ENCODE measurements at places on chromosomes 2 and 18.
A peak's percentile ranks its signal among the peaks of the same experiment; 100 is the strongest.

DNA sequence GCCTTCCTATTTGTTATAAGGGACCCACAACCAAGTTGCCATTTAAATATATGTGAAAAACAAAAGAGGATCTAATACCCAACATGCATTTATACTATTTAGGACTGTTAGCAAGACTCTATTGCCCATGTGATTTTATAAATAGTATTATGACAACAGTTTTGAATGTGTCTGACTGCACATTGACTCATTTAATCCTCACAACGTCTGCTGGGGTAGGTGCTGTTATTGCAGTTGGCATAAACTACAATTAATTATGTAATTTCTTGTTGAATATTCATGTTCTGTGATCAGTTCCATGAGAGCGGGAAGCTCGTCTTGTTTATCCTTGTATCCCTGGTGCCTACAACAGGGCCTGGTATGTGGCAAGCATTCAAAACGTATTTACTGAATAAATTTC, 53.7 kb downstream of the SH2D6 start:
- no peak for DNase-seq

- no peak for DNase-seq
Measured at GRCh38 chr2:59333007-59333406, 1091.9 kb upstream of the FANCL start.

DNA sequence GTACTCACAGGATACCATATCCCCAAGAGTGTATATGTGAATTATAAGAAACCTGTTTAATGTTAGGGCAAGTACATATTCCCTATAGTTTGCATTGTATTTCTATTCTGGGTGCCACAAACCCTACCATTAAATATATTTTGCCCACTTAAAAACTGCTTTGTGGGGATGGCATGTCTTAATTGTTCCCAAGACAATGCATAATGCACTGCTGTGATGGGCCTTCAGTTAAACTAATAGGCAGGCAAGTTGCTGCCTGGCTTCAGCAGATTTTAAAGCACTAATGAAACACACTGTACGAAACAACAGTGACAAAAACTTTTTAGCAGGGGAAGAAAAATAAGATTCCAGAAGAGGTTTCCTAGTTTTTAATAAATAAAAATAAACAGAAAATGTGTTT, 104.8 kb upstream of the VRK2 start:
- no peak for DNase-seq

DNA sequence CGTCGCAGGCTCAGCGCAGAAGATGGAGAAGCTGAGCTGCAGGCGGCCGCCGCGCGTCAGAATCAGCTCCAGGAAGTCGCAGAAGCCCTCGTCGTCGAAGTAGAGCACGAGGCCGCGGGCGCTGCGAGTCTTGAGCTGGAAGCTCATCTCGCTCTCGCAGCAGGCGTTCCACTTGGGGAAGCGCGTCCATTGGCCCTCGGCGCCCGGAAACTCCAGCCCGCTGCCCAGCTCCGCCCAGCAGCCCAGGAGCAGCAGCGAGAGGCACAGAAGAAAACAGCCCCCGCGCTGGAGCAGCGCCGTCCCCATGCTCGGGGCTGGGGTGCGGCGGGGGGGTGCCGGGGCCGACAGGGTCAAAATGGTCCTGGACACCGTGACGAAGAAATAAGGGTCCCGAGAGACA, 4.0 kb downstream of the NRXN1 start:
- no peak for DNase-seq

DNA sequence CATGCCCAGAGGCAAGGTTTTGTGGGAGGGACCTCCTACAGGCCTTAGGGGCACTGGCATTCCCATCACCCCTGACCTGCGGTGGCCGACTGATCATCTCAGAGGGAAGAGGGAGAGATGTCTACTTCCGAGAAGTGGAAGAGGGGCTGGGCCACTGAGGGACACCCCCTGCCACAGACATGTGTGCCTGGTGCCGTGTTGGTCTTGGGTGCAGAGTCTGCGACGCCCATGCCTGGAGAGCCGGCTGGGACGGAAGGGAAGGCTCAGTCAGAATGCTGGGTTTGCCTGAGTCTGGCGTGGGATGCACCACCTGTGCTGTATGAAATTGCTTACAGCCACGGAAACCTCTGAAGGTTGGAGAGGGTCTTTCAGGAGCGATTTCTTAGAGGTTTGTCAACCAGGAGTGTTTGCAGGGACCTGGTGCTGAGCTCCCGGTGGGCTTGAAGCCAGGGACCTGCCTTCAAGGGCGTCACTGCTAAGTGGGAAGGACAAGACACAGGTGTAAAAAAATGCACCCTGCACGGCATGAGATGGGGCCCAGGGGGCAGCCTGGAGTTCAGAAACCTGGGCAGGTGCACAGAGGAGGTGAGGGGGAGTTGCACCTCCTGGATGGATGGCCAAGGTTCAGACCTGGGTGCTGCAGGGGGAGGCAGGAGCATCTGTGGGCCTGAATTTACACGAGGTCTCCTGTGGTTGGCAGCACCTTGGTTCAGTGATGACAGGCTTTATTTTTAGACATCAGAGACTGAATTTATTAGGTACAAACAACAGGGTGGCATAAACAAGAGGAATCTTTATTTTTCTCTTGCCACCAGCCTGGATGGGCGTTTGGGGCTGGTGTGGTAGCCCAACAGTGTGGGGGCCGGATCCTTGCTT, 100.3 kb downstream of the CTIF start:
- DNase-seq: no peak

GRCh38 chr2:59584958-59585357, 968.5 kb downstream of the BCL11A start:
- no peak for DNase-seq

GRCh38 chr2:171389780-171390179, 44.0 kb downstream of the METTL8 start:
- no peak for DNase-seq

- DNase-seq: no peak
Measured at GRCh38 chr18:41266616-41267015, 688.4 kb upstream of the PIK3C3 start.

- DNase-seq: peak; percentile 29
Measured at GRCh38 chr2:172429301-172429968, 2.0 kb downstream of the ITGA6 start.

- DNase-seq: peak; percentile 33
Measured at GRCh38 chr2:234495251-234496054, 1.4 kb downstream of the ARL4C start.

DNA sequence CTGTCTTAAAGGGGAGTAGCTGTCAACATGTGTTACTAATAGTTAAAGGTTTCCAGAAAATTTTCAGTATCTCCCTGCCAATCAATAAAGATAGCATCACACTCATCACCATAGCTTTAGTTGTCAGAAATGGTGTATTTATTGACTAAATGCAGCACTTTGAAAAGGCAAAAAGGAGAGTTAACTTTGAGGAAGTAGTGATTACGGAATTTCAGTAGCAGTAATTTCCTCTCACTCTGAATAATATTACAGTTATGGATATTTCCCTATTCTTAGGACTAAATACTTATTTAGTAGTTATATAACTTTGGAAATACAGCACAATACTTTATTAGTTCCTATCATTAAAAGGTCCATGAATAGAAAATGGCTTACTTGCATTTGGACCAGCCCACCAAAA, 250.5 kb downstream of the CAMKMT start:
- no peak for DNase-seq

GRCh38 chr2:234393354-234393753, 103.5 kb downstream of the ARL4C start:
- DNase-seq: no peak

DNA sequence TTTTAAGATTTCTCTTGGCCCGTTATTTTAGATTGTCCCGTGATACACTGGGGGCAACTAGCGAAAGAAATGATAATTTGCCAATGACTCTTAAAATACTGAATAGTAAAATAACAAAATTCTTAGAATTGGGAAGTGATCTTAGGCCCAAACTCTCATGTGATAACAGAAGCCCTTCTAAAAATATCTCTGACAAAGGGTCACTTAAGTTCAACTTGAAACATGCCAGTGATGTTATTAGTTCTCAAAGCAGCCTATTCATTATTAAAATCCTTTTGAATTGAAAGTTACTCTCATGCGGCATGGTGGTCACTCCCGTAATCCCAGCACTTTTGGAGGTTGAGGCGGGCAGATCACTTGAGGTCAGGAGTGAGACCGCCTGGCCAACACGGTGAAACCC, 920.9 kb downstream of the NRXN1 start:
- no peak for DNase-seq

- no peak for DNase-seq
Measured at GRCh38 chr2:225100856-225101294, 58.6 kb upstream of the DOCK10 start.

DNA sequence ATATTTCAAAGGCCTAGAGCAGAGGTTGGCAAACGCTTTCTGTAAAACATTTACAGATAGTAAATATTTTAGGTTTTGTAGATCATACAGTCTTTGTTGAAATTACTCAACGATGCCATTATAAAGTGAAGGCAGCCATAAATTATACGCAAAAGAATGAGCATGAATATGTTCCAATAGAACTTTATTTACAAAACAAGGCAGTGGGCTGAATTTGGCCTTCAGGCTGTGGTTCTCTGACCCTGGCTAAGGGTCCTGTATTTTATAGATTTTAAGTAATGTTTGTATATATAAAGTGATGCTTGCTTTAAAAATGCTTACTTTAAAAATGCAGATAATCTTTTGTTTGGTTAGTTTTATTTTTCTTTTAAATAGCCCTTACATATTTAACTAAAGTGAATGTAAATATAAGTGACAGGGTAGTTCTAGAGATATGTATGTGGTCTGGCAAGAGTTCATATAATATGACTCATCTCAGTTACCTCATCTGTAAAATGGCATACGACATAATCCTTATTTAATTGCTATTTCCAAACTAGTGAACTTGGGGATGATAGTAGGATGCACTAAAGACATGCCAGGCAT, 51.7 kb upstream of the ATP5MC3 start:
- no peak for DNase-seq

GRCh38 chr2:88959480-88960204, 268.2 kb downstream of the RPIA start:
- no peak for DNase-seq

GRCh38 chr2:240670402-240670801, 12.3 kb downstream of the AQP12B start:
- DNase-seq: no peak

DNA sequence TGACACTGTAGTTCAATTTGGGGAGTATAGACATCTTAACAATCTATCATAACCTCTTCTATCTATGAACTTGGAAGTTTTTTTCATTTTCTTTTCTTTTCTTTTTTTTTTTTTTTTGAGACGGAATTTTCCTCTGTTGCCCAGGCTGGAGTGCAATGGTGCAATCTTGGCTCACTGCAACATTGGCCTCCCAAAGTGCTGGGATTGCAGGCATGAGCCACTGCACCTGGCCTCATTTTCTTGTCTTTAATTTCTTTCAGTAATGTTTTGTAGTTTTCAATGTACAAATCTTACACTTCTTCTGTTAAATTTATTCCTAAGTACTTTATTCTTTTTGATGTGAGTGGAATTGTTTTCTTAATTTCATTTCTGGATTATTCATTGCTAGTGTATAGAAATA, 14.6 kb downstream of the ASAP2 start:
- no peak for DNase-seq

GRCh38 chr2:100070078-100070477, 72.3 kb downstream of the AFF3 start:
- no peak for DNase-seq

- DNase-seq: no peak
Measured at GRCh38 chr2:232351686-232352510, 26.7 kb upstream of the ALPP start.

- no peak for DNase-seq
Measured at GRCh38 chr2:162839419-162839818, 852 bp upstream of the KCNH7 start.

DNA sequence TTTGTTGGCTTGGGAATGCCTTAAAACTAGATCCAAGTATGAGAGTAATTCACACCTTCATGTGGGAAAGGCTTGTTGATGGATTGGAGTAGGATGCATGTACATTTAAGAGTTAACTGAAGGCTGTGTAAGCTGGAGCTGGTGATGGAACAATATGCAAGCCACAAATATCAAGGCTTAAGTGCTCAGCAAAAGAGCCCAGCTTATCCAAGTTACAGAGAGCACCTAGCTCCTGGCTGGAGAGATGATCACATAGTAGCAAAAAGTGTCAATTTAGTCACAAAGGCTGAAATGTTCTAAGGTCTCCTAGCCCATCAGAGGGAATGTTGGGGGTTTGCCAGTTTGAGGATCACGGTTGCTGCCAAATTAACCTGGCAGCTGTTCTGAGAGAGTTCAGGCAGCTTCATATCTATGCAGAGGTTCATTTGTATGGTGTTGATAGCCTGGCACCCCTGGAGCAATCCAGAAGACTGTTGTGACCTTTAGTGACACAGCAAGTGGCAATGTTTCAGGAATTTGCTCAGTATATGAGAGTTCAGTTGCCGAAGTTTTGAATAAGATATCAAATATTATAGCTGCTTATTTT, 228.2 kb downstream of the DOK6 start:
- DNase-seq: no peak

DNA sequence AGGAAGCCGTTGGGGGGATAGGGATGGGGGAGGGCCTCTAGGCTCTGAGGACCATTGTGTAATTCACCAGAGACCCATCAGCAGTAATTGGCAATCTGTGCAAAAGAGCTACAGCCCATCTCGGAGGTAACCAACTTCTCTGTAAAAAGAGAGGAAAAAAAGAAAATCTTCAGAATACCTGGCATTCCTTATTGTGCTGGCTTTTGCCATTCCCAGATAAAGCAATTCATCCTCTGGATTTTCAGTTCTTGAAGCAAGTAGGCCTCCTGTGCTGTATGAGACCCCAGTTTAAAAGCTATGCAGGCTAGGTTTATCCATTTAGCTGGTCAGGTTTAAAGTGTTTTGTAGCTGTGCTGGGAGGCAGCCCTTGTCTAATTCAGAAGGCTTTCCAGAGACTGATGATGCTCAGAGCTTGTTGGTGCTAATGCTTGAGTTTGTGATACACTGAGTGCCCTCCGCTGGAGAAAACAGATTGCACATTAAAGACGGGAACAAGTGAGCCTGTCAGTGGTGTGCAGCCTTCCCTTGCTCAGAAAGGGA, at the start of gene LRRTM4:
Gene LRRTM4, minus strand, starts transcription at position 446 of the 540 bp plus-strand sequence.
- DNase-seq: no peak

DNA sequence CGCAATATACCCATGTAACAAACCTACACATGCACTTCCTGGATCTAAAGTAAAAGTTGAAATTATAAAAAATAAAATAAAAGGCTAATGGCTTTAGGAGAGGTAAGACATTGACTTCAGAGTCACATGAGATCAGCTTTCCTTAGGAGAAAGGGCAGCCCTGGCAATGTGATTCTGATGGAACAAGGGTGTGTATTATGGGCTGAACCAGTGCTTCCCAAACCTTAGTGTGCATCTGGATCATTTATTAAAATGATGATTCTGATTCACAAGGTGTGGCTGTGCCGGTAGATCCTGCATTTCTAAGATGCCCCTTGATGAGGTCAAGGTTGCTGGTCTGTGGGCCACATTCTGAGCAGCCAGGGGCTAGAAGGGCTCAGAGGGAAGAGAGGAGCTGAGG, 42.6 kb downstream of the LAMA3 start:
- DNase-seq: no peak

- no peak for DNase-seq
Measured at GRCh38 chr2:234472155-234472554, 24.7 kb downstream of the ARL4C start.

DNA sequence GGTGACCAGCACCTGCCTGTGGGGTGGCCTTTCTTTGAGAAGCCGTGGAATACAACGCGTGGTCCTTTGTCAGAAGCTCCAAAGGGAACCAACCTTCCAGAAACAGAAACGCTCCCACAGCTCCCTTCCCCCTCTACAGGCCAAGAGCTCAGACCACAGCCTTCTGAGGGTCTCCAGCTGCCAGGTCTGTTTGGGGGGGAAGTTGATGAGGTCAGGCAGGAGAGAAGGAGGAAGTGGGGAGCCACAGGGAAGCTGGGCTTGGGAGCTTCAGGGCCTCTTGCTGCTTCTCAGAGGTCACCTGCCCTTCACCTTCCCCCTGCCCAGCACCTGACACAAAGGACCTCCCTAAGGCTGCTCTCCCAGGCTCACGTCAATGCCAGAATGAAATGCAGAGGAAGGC, 287.7 kb upstream of the ID2 start:
- no peak for DNase-seq

Measured in CD4-positive, alpha-beta T cell (primary cell).